ENCODE measurements at places on chromosomes 16 and 17. TPM values are rescaled to one million over a fixed set of nuclear protein-coding genes. Genes with fewer than 3 reads are reported as not detected.

DNA sequence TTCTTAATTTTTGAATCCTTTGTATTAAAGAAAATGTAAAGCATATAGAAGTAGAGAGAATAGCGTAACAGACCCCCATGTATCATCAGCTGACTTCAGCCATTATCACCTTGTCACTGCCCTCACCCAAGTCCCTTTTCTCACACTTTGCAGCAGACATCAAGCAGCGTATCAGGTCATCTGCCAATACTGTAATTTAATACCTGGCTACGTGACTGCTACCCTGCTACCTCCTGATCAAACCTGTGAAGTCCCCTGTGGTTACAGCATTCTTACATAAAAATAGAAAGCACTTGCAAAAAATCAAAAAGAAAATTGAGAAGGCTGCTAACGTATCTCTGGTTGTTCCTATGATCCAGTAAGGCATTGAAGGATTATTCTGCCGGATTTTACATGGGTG lies 96.4 kb downstream of the PLCG2 start:
- DNase-seq = no peak

DNA sequence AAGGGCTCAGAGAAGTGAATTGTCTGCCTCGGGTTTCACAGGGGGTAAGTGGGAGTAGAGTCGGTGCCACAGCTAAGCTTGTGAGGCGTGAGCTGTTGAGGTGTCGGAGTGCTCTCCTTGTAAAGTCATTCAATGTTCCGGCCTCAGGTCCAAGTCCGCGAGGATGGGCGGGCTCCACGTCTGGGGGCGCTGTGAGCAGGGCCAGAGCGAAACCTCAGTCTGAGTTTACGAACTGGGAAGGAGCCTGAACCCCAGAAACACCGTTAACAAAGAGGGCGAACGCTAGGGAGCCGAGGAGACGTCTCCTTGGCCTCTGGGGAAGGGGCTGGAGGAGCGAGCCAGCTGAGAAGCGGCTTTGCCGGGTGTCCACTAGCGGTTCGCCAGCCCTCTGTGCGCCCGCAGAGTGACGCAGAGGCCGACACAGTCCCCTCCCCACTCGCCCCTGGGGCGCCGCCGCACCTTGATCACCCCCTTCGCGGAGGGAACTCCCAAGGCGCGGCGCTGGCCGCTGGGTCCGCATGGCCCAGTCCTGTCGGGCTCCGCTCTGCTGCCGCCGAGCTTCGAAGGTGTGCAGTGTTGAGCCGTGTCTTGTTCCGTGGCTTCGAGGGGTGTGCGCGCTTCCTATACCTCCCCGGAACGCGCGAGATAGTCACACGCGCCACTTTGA lies 4.9 kb downstream of the IRX3 start:
- DNase-seq = no peak

GRCh38 chr17:65902155-65902554 lies 289.8 kb downstream of the CEP112 start:
- DNase-seq = no peak

DNA sequence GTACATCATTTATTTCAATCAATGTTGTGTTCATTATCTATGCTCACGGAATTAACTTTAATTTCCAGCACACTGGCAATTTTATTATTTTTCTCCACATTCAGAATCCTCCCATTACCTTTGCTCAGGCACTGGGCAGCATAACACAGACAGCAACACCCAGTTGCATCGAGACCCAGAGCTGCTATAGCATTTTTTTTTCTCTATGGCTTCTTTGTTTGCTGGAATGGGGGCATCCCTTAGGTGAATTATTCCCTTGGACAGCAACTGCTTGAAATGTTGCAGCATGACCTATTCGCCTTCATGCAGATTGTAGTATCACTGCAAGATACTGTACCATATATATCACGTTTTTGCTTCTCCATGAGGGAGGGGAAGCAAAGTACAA lies 88.8 kb downstream of the CHD9NB start:
- DNase-seq = no peak

DNA sequence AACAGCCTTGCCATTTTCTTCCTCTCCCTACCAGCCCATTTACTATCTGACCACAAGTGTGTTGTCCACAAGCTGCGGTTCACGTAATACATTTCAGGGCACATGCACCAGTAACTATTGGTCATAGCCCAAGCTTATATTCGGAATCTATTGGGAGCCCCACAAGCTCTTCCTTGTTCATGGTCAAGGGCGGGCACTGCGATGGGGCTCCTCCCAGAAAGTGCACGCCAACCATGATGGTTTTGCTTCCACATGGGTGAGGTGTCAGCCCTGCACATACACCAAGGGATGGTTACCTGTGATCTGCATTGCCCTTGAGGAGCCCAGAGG lies 12.1 kb downstream of the THRA start:
- no peak for DNase-seq

TBC1D24 gene
- 5.1 TPM for total RNA-seq

SPNS3 gene
- not detected for total RNA-seq

TBX6 gene
- 0.10 TPM for total RNA-seq

DNA sequence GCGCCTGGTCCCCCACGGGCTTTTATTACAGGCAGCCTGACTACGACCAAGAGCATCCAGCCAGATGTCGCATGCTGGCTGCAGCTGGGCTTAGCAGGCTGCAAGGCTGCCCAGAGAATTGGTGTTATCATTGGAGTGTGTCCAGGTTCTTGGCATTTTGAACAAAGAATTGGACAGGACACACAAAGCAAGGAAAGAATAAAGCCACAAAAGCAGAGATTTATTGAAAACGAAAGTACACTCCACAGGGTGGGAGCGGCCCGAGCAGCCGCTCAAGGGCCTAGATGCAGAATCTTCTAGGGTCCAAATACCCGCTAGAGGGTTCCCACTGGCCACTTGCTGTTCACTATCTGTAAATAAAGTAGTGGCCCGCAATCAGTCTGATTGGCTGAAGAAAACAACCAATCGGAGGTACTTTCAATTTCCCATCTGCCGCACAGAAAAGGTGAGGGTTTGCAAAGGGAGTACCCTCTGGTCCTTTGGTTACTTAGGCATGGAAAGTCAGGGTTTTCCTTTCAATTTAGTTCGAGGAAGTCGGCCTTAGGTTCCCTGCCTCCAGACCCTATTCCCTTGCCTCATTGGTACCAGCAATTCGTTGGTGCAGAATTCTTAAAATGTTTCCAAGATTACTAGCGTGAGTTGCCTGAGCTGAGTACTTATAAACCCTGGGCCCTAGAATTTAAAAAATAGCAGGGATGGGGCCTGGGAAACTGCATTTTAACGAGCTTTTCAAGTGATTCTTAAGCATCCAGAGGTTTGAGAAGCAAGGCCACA lies 38.5 kb upstream of the CNEP1R1 start:
- DNase-seq = peak; percentile 70

Measured in RPMI7951 (cell line).